Right lung (tissue), 10 donors: ENCODE measurements at places on chromosomes 2 and 18. TPM values are rescaled to one million over a fixed set of nuclear protein-coding genes. Genes with fewer than 3 reads are reported as not detected.
A peak's percentile ranks its signal among the peaks of the same experiment; 100 is the strongest.

- DNase-seq: no peak
Measured at GRCh38 chr18:63949068-63949737, at the start of gene HMSD. Gene HMSD, plus strand, starts transcription at chr18:63949301. Its CDS starts 4,155 bp downstream, at chr18:63953456.

DNA sequence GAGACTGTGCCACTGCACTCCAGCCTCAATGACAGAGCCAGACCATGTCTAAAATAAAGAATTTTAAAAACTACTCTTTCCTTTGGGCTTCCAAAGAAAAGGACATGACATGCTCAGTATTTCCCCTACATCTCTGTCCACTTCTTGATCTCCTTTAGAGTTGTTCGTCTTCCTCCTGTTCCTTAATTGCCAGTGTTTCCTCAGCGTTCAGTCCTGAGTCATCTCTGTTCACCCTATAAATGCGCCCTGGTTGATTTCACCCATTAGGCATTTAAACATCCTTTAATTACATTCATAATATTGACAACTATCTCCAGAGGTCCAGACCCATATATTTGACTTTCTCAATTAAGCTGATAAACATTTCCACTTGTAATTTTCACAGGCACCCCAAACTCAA lies 64.0 kb downstream of the AAK1 start:
- no peak for DNase-seq

The PARD3B gene
- 22.9 TPM for polyA plus RNA-seq

GRCh38 chr18:6203791-6204190 lies 210.9 kb downstream of the L3MBTL4 start:
- DNase-seq: no peak

The ANKRD30BL gene
- polyA plus RNA-seq: 0.84 TPM

- DNase-seq: no peak
Measured at GRCh38 chr2:182649316-182649715, 66.7 kb upstream of the DNAJC10 start.

- DNase-seq: no peak
Measured at GRCh38 chr2:36530178-36530982, 67.6 kb downstream of the FEZ2 start.

The ACTG2 gene
- 110 TPM for polyA plus RNA-seq

DNA sequence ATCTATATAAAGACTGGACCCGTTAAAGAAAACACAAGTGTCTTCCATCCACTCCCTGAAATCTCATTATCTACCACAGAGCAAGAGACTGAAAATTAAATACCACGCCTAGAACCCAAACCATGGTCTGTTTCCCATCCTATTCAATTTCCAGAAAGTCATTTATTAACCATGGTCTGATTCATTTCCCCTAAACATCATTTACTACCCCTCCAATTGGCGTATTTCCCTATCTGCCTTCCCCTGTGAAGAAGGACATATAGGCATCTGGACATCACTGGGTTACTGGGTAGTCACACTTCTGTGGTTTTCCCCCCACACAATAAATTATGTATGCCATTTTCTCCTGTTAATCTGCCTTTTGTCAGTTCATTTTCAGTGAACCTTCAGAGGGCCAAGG lies 30.8 kb downstream of the CCDC93 start:
- DNase-seq: no peak

DNA sequence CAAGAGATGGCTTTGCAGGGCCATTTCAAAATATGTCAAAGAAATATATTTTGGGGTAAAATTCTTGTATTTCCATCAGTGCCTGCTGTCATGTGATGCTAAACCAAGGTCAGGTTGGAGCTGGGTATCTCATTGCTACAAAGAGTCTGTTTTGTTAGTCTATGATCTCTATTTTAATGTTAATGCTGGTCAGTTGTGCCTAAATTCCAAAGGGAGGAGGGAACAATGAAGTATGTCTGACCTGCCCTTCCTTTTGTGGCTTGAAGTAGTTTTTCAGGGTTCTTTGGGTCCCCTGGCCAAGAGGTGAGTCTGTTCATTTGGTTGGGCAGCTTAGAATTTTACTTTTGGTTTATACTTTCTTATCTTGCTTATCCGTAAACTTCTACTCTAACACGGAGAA lies 61.6 kb upstream of the DYNAP start:
- DNase-seq: no peak

DNA sequence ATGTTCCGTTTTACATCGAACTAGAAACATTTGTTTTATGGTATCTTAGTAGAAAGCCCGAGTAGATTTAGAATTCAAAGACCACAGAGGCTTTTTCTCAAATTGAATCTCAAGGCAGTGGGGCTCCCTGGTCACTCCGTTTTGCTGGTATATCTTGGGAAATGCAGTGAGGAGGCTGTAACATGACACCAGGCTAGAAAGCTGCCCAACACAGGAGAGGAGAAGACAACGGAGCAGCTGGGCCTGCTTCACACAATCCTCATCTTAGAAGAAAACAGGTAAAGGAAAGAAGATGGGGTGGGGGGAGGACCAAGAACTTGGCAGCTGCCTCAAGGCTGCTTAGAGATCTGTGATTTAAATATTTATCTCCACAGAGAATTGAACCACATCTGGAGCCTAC lies 38.3 kb upstream of the EPB41L3 start:
- DNase-seq: peak; percentile 45

DNA sequence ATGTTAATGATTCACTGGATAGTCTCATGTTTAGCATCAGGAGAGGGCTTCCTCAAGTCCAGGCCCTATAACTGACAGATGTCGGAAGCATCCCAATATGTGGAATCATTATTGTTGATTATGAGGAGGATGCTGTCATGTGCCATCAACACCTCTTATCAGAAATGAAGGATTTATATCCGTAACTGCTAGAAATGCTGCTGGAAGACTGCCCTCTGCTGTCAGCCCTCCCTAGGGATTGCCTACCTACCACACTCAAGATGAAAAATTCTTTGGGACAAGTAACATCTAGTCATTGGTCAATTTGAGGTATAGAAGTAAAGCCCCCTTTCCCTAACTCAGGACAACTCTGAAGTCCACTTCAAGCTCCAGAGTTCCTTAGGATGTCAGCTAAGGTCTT lies 1166.5 kb upstream of the NXPH2 start:
- no peak for DNase-seq

DNA sequence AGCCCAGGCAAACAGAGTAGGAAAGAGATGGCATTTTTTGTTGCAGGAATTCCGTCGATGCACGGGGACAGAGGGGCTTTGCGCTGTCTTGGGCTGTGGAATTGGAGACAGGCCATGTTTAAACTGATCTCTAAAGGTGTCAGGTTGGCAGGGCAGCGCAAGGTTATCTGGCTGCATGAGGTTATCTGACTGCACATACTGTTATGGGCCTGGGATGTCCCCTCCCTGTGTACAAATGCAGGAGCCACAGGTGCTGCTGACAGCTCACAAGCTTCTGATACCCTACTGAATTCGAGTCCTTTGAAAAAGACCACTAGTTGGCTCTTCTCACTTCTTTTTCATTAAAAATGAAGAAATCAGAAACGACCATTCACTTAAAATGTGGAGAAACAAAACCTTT lies 255.4 kb downstream of the PLCL1 start:
- DNase-seq: no peak

DNA sequence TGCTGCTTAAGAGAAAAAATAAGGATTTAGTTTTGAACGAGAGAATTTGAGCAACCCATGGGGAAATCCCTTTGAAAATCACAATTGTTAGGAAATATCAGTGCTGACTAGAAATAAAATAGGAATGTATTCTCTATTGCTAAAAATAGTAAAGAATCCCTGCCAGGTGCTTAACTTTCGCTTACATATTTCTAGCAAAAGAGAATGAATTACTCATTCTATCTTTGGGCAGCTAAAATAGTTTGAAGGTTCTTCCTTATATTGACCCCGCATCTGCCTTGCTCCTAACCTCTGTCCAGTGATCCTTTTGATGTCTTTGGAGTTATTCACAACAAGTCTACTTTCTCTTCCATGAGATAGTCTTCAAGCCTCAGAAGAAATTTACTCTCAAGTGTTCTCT lies 103.8 kb downstream of the PLCL1 start:
- DNase-seq: no peak

DNA sequence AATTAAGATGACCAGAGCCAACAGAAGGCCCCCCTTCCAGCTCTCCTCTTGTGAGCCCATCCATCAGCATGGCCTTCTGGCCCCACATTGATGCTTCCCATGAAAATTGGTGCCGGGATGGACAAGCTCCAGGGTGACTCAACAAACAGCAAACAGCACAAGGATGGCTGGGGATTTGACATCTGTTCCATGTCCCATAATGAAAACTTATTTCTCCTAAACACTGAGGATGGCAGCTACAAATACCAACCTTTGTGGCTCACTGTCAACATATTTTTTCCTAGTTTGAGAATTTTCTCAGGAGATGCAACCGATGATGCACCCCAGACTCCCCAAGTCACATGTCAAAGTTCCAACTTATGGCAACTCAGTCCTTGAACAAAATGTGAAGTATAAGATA lies 169.6 kb upstream of the SIX2 start:
- DNase-seq: no peak

The RBBP8 gene
- polyA plus RNA-seq: 24.4 TPM

- no peak for DNase-seq
Measured at GRCh38 chr18:32042337-32042736, 23.7 kb downstream of the RNF125 start.

- DNase-seq: no peak
Measured at GRCh38 chr2:135733045-135733444, 8.6 kb upstream of the UBXN4 start.

GRCh38 chr2:136389809-136390208 lies 271.9 kb upstream of the CXCR4 start:
- no peak for DNase-seq

DNA sequence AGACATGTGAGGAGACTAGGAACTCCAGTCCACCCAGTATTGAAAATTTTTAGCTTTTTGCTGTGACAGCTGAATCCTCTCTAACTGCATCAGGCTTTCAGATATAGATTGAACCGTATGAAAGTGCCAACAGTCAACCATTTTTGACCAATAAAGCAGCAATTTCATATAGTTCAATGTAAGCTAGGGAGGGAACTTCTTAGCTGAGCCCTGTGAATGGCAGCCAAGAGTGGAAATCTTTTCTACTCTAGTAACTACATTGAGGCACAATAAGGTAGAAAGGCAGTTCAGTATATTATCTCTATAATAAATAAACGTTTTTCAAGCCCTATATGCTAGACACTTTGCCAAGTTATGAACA lies 96.3 kb upstream of the TANK start:
- DNase-seq: no peak

DNA sequence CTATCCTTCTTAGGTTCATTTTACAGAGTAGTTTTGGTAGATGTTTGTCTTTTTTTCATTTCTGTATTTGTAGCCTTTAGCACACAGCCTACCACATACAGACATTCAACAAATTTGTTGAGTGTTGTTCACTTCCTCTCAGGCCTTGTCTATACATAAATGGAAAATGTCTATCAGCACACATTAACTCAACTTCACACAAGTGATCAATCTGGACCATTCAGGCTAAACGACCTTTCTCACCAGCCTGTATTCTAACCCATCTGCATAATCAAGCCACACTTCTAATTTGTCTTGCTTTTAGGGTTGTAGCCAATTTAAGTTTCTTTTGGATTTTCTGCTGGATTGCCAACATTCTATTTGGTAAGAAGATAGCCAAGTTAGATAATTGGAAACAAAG lies 59.9 kb upstream of the DARS1 start:
- no peak for DNase-seq

DNA sequence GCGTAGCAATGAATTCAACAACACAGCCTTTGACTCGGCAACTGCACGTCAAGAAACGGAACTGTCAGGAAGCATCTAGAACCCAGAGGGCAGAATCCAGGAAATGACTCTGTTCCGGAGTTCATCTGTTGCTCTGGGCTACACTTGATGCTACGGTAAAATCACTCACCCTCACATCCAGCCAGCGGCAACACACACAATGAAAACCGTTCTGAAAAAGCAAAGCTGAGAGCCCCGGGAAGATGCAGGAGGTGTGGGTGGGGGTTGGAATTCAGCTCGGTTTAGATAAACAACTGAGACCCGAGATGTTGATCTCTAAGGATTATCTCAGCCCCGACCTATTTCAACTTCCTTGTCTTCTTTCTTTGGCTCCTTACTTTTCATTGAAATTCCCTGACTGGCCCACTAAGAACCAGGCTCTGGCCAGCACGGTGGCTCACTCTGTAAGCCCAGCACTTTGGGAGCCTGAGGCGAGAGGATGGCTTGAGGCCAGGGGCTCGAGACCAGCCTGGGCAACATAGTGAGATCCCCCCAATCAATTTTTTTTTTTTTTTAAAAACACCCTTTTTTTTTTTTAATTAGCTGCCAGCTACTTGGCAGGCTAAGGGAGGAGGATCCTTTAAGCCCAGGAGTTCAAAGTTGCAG lies 13.3 kb upstream of the RAB17 start:
- DNase-seq: peak; percentile 60

- no peak for DNase-seq
Measured at GRCh38 chr18:69956057-69956456, 8.4 kb upstream of the CD226 start.

The MERTK gene
- 16.6 TPM for polyA plus RNA-seq

DNA sequence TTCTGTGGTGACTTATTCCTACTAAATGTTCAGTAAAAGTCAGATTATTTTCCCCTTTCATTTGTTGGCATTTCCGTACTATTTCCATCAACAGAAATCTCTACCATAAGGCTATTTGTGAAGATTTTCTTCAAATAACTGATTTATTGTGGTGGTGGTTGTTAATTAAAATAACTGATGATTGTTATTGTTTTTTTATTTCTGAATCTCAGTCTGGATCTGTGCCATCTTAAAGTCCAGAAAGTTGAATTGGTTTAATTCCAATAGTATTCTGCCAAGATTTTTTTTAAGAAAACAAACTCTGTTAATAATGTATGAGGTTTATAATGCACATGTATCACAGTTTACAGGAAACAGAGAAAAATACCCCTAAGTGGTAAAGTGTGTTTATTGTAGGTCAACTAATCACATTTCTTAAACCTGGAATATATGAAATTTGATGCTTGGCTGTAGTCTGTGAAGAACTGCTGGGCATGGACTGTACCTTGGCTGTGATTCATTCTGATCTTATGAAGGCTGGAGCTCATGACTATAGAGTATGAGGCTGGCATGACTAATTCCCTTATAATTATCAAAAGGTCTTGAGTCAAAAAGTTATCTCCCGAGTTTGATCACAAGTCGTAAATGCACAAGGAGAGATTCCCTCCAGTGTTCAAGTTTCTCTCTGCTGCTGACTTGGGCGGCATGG lies 134.2 kb upstream of the RND3 start:
- no peak for DNase-seq

GRCh38 chr2:26556309-26557243 lies 78.7 kb upstream of the OTOF start:
- DNase-seq: no peak

DNA sequence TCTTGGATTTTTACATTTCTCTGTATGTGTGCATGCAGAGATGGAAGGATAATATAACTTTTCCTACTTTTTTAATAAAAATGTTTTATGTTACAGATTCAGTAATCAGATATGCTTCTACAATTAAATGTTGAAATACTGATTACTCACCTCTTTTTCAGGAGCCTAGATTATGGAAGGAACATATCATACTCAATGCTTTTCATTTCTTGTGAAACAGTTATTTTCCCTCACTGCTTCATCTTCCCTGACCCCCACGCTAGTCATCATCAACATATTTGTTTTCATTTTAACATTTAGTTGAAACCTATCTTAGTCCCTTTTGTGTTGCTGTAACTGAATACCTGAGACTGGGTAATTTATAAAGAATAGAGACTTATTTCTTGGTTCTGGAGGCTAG lies 190.7 kb downstream of the WDR7 start:
- DNase-seq: no peak

The CYTIP gene
- polyA plus RNA-seq: 2.6 TPM
